ENCODE measurements at places on chromosomes 5 and 9.

GRCh38 chr9:98864281-98865174, 57.1 kb downstream of the GALNT12 start:
- DNase-seq = no peak

DNA sequence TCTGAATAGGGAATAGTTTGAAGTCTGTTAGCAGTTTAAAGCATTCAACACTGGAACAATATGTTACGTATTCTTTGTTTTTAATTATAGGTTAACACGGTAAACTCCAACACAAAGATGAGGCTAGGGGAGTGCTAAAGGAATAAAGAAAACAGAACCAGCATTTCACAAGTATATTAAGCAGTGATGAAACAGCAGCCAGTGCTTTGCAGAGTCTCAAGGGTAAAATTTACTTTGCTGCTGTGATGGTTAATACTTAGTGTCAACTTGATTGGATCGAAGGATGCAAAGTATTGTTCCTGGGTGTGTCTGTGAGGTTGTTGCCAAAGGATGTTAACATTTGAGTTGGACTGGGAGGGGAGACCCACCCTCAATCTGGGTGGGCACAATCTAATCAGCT, 30.0 kb upstream of the GSN start:
- DNase-seq = no peak

DNA sequence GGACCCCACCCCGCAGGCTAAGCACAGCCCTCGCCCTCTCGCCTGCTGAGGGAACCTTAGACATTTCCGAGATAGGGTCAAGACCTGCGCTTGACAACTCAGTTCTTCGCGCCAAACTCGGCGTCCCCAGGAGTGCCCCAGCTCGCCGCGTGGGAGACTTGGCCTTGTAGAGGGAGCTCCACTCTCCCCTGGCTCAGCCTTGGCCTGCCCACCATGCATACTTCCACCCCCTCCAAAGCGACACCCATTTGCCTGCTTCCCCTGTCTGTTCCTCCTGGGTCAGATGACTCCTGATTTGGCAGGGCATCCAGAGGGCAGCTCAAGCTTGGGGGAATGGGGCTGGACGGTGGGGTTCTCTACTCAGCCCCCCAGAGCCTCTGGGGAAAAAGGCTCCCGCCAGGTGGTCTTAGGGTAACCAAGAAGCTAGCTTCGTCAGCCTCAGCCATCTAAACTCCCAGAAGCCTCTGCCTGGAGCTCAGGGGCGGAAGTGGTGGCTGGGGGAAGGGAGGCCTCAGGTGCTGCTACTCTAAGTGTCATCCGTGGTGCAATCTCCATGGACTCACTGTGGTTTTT, 560 bp downstream of the DOCK2 start:
- no peak for DNase-seq

DNA sequence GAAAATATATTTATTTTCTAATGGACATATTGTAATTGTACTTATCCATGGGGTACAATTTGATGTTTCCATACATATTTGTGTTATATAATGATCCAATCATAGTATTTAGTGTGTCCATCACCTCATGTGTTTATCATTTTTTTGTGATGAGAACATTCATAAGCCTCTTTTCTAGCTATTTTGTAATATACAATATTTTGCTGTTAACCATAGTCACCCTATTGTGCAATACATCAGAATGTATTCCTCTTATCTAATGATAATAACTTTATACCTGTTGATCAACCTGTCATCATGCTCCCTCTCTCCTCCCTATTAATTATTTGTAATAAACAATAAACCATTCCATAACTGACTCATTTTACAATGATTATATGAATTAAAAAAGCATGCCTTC, 93.2 kb downstream of the ISL1 start:
- no peak for DNase-seq

DNA sequence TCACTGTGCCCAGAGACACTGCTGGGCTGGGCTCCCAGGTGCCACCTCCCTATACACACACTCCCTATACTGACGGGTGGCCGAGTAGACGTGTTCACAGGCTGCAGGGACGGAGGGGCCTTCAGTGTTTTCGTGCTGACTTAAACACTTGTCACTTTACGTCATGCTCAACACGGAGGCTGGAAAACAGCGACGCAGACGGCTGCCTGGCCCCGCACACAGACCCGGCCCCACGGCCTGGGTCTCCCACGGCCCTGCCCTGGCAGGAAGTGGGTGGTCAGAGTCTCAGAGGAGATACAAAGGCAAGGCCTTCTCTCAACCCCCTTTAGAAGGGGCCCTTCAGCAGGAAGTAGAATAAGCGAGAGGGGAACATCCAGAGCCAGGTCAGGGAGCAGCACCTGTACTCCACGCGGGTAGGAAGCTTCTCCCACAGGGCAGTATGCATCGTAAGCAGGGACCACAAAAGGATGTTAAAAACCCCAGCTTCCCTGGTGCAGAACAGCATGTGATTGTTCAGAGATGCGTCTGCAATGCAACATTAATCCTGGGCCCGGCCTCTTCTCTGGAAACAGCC, 11.9 kb upstream of the TBC1D9B start:
- DNase-seq = no peak
